NCI-H2029 (cell line): ENCODE measurements at places on chromosomes 6 and 20.

- peak; percentile 90 for DNase-seq
These were observed 39.8 kb downstream of the SRSF3 start for GRCh38 chr6:36633915-36634314.

- DNase-seq, result no peak
These were observed 47.4 kb downstream of the MAP7 start for GRCh38 chr6:136502786-136503185.

DNA sequence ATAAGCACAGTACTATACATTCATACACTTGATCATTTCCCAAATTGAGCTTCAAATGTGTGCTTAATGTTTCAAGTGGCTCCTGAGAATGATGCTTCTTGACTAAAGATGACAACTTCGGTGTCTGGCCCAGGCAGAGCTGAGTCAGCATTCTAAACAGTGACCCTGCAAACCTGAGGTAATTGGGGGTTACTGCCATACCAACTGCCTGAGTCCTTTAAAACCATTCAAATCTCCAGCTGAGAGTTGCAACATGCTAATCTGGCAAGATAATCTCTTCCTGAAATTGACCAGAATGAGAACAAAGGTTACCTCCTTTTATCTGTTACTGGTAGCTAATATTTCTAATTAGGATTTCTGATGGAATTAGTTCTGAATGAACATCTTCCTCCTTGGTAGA is 8.2 kb downstream of the BACH2 start:
- no peak for DNase-seq

GRCh38 chr6:106922626-106923025 is 51.9 kb downstream of the CD24 start:
- no peak for DNase-seq

DNA sequence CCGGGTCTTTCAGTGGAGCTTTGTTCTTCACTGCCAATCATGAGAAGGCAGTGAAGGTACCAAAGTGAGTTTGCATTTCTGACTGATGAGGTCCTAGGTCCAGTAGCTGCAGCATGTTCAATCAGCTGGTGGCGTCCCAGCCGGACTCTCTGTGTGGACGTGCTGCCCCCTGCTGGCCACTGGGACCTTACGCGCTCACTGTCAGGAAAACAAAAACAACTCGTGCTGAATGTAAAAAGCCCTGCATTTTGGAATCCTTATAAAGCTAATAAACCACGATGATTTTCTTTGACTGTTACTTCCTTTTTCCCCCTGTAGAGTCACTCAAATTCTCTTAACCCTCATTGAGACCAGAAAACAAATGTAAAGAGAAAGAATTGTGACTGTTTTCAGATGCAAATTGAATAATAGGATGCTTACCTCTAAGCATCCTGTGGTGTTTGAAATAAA is 4.9 kb upstream of the CD24 start:
- DNase-seq, result peak; percentile 86
